Cerebellum (tissue), 4 donors: ENCODE measurements at places on chromosomes 12 and 14. TPM values are rescaled to one million over a fixed set of nuclear protein-coding genes. Genes with fewer than 3 reads are reported as not detected.
A peak's percentile ranks its signal among the peaks of the same experiment; 100 is the strongest.

The NPFF gene
- total RNA-seq = not detected

The CACNA2D4 gene
- total RNA-seq = 0.45 TPM

The CLEC2B gene
- total RNA-seq = 3.7 TPM

The TAS2R19 gene
- total RNA-seq = 26.3 TPM

The NPC2 gene
- 23.4 TPM for total RNA-seq

The OR10G3 gene
- total RNA-seq = not detected

The KRT73 gene
- not detected for total RNA-seq

The CRACR2A gene
- 5.4 TPM for total RNA-seq

The C14orf93 gene
- total RNA-seq = 5.2 TPM

The RNFT2 gene
- total RNA-seq = 42.1 TPM

The TMTC2 gene
- 127 TPM for total RNA-seq

The SLC6A13 gene
- 45.9 TPM for total RNA-seq

The ZBTB42 gene
- total RNA-seq = 0.73 TPM

DNA sequence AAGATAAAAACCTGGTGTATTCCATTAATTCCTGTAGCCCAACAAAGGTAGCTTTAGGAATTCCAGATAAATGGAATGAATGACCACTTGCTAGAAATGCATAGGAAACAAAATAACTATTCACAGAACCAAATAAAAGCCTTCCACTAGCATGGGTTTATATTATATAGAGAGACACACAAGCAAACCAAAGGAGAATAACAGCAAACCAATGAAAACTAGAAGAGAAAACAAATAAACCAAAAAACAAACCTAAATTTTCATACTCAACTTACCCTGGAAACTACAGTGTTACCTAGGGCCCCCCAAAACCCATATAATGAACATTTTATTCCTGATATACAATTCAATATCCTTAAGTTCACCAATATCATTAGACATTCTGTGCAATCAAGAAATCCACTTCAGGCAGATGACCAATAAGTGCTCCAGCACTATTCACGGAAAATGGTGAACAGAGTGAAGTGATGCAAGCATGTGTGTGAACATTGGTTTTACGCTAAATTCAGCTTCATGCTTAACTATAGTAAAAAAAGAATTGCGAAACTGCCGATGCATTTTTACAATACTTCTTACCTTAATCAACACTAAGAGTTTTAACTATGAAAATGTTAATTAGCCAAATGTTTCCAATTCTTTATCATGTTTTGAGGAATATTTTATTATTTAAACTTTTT is 1108.4 kb upstream of the TMEM132C start:
- DNase-seq = no peak

- DNase-seq = no peak
These were observed 112.2 kb upstream of the USP44 start for GRCh38 chr12:95663525-95663924.

- DNase-seq = peak; percentile 40
These were observed 2.6 kb downstream of the SIX4 start for GRCh38 chr14:60721326-60722106.

- peak; percentile 91 for DNase-seq
These were observed 208.7 kb downstream of the RBM19 start for GRCh38 chr12:113757221-113758002.

GRCh38 chr14:88908216-88908615 is 83.8 kb downstream of the TTC8 start:
- no peak for DNase-seq

DNA sequence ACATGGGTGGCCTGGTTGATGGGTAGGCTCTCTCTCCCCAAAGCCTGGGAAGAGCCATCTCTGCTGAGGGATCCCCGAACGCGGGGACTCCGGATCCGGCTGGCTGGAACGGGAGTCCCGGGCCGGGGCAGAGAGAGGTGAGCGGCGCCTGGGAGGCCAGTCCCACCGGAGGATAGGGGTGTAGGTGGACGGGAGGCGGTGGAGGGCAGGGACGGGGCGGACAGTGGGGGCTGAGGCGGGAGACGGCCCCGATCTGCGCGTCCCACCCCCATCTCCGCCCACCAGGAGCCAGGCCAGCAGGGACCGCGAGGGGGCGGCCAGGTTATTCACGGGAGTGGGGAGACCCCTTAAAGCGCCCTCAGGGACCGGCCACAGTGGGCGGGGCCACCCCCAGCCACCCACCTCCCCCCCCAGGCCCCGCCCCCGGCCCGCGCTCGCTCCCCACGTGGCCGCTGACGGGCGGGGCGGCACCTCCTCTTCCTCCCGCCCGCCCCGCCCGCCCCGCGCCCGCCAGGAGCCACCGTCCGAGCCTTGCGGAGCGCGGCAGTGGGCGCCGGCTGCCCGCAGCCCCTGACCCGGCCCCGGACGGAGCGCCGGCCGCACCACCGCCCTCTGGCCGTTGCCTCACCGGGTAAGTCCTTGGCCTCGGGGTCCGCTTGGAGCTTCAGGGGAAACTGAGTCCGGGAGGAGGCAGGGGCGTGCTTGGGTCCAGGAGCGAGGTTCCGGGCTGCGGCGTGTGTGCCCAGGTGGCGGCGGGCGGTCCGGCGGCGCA is at the start of gene INF2:
Gene INF2 (plus strand): TSS at position 510 of the 772 bp plus-strand sequence. CDS start 11,748 bp downstream, outside the sequence.
- peak; percentile 36 for DNase-seq

- DNase-seq = no peak
These were observed 412.5 kb downstream of the ZFP36L1 start for GRCh38 chr14:68380329-68380741.

DNA sequence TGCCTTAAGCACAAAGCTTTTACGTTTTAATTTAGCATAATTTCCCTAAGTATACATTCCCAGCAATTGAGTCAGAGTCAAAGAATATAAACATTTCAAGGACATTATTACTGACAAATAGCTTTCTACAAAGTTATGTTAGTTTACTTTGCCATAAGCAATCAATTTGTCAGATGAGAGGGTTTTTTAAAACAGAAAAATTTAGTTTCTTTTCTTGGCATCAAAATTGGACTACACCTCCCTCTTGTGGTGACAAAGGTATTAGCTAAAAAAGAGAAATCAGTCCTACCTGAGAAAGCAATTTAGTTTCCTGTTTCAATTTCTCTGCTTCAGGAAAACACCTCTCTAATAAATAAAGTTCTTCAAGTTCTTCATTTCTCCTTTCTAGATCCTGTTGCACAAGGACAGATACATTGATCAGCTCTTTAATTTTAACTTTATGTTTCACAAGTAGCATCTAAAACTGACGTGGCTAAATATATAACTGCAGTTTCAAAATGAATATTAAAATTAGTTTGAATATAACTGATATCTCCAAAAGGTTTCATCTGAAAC is 39.9 kb downstream of the DNAI7 start:
- peak; percentile 11 for DNase-seq

GRCh38 chr12:47276621-47277309 is 197.0 kb upstream of the AMIGO2 start:
- no peak for DNase-seq

- DNase-seq = no peak
These were observed 474.1 kb upstream of the PRICKLE1 start for GRCh38 chr12:43063650-43064049.

- DNase-seq = no peak
These were observed 84.0 kb downstream of the BEGAIN start for GRCh38 chr14:100503251-100503650.

DNA sequence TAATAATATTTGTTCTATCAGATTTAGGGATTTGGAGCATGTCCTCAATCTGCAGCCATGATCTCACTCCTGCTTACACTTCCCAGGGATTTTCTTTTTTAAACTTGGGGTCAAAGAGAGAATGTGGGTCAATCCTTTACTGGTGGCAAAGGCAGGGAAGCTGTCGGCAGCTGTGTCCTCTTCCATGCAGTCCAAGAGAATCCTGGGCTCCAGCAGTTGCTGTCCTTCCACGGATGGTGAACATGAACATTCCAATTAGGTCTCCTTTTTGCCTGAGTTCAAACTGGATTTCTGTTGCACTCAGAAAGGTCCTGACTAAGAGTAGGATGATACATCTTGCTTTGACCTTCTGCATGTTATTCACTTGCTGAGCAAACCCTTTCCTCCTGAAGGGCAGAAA is 73.9 kb downstream of the ARL6IP4 start:
- DNase-seq = no peak

DNA sequence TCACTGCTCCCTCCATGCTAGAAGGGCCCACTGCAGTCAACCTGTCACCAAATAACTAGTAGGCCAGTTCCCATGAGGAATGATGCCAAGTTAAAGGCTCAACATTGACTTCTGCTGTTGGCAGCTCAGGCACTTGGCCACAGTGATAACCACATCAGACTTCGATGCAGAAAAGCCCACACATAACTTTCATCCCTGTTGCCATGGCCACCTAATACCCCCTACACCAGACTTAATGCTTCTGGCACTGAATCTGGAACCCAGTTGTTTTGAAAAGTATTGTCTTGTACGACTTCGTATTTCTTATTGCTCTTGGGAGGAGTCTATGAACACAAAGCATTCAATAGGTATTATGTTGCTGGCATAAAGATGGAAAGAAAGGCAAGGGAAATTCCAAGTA is 44.3 kb upstream of the HELB start:
- no peak for DNase-seq

DNA sequence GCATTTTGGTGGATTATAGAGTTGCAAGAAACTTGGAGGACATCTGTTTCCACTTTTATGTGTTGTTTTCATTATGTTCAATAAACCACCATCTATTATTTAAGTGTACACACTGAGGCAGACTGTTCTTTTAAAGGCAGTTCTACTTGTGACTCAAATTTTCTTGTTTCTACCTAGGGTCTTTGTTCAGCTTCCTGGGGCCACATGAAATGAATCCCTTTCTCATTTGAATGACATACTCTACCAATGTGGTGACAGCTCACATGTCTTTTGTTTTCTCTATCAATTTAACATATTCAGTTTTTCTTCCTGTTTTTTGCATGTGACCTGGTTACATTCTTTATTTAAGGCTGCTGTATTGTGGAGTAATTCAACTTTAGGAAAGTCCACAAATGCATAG is 7.9 kb downstream of the SLC16A7 start:
- no peak for DNase-seq

DNA sequence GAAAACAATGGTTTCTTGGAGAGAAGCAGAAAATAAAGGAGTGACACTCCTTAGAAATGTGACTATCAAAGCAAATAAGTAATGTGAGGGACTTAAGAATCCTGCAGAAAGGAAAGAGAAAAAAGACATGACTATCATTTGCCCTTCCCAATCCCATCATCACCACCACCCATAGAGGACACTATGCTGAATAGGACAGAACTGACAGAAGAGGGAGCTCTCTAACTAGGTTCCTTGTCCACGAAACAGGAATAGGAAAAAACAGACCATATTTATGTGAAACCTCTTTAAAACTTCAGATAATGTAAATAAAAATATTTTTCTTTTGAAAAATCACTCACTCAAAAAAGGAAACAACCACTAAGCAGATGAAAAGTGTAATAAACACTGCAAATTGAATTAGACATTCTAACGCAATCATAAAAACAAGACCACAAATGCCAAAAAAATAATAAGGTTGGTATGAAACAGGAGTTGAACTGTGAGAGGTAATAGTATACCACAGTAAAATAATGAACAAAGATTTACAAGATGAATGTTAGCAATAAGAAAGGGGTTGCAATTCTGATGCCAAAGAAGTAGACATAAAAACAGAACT is 24.1 kb downstream of the KLRD1 start:
- peak; percentile 15 for DNase-seq

DNA sequence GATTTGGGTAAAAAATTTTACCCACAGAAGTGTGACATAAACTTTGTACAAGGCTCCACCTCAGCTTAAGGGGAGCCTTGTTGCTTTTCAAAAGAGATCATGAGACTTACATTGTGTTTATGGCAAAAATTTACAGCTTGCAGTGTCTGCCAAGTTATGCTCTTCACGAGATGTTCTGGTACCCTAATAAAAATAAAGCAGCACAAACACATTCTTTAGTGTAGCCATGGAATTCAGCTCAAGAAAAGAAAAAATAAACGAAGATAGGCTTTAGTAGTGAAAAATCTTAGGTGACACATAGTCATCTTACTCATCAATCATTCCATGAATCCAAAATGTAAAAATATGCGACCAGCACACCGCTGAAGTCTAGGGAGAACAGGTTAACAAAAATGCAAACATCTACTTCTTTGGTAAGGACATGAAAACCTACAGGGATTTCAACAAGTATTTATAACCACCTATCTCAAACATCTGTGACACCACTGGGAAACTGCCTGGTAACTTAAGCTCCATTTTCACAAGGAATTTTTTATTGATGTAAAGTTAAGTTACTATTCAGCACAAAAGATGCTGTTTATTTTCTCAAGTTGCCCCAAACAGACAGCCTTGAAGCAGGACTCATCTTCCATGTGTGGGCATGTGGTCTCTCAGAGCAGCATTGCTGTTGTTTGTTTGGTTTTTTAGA is 32.9 kb downstream of the DMAC2L start:
- DNase-seq = no peak

DNA sequence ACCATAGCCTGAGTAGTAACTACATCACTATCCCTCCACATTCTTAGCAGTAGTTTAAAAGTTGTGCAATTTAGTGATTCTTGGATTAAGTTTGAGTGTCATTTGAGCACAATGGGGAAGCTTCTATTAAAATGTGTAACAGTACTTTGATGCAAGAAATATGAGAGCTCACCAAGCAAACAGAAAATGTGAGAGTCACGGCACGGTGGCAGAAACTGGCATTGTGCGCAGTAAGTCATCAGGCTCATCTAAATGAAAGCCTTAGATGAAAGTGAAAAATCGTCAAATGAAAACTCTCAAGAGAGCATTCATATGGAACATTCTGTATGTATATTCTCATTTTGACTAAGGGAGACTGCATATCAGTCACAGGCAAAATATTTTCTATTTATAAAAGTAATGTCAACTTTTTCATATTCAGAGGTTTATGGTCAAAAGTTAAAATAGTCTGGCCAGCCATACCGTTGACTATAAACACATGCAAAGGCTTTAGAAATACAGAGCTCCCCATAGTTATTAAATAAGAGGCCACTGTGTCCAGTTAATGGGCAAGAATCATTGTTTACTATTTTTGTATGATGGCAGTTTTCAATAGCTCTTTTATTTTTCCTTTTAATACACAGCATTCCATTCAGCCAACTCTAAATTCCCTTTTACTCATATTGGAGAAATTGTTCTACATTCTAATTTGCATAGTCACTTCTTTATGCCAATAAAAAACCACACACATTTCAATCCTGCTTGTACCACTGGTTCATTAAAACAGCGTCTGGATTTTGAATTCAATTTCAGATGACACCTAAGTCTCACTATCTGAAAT is 167.9 kb downstream of the PRKD1 start:
- DNase-seq = no peak

- no peak for DNase-seq
These were observed 104.1 kb downstream of the ATXN7L3B start for GRCh38 chr12:74641694-74642093.

DNA sequence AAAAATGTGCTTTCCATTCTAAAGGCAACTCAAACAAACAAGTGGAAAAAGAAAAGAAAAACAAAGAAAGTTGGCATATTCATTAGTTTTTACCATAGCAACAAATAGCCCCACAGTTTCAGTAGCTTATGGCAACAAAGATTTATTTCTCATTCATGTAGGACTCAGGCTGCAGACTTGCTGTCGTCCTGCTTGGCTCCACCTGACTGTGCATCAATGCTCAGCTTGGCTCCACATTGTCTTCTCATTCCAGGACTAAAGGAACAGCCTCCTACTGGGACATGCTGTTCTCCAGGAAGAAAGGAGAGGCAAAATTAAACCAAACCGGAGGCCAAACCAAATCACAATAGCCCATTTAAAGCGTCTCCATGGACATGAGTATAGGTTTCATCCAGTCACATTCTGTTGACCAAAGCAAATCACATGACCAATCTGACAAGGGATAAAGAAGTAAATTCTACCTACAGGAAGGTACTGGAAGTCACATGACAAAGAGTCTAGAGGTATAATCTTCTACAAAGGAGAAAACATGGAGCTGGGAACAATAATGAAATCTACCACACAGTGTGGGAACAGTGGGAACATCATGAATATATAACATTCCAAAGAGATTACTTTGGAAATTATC is 222.5 kb downstream of the PIK3C2G start:
- DNase-seq = no peak
